PC-9 (cell line): ENCODE measurements at places on chromosomes 7 and 10. TPM values are rescaled to one million over a fixed set of nuclear protein-coding genes. Genes with fewer than 3 reads are reported as not detected.
A peak's percentile ranks its signal among the peaks of the same experiment; 100 is the strongest.

GRCh38 chr7:29105752-29106668 is 40.3 kb downstream of the CPVL start:
- H3K4me1 ChIP-seq, result peaks cover 42% of the 10 kb centered on the region
- H3K27me3 ChIP-seq, result no peaks in the 10 kb centered on the region
- H3K27ac ChIP-seq, result peak overlapping the region; percentile 3; the same call in 1 of the 2 replicates
- peak; percentile 58 for DNase-seq
- H3K36me3 ChIP-seq, result no peaks in the 10 kb centered on the region

DNA sequence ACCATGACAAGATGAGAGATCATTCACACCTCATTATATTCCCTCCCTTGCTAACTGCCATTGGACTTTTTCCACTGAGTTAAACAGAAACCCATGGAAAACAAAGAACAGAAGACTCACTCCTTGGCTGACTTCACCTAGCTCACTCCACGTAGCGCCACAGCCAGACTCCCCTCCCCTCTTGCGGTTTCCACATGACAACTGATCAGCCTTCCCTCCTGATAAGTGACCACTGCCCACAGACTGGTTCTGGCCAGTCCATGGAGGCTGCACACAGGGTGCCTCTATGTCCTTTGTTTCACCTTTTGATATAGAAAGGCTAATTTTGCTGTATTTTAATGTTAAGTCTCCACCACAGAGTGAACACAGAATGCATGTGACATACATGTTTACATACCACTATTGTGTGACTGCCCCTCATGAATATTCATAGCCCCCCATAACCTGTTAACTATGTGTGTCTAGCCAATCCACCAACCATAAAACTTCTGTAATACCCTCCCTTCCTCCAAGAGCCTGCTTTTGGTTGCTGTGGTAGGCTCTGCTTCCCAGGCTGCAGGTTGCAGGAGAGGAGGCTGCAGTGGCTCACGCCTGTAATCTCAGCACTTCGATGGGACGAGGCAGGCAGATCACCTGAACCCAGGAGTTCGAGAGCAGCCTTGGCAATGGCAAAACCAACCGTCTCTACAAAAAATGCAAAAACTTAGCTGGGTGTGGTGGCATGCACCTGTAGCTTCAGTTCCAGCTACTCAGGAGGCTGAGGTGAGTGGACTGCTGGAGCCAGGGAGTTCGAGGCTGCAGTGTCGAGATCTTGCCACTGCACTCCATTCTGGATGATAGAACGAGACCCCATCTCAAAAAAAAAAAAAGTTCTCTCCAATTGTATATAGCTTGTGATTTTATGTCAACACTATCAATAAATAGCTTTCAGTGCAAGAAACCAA is 10.0 kb upstream of the IFIT5 start:
- no peak for DNase-seq
- H3K27me3 ChIP-seq, result no peaks in the 10 kb centered on the region
- no peaks in the 10 kb centered on the region for H3K36me3 ChIP-seq
- H3K4me1 ChIP-seq, result no peaks in the 10 kb centered on the region
- no peak overlapping the region for H3K4me3 ChIP-seq

KLHDC10 gene
- total RNA-seq, result 46.4 and 47.0 TPM in 2 replicates

MEIG1 gene
- total RNA-seq, result 1.8 and 4.1 TPM in 2 replicates

ELFN1 gene
- total RNA-seq, result 0.09 and 0.13 TPM in 2 replicates
